ENCODE measurements at places on chromosomes 12 and 14.

DNA sequence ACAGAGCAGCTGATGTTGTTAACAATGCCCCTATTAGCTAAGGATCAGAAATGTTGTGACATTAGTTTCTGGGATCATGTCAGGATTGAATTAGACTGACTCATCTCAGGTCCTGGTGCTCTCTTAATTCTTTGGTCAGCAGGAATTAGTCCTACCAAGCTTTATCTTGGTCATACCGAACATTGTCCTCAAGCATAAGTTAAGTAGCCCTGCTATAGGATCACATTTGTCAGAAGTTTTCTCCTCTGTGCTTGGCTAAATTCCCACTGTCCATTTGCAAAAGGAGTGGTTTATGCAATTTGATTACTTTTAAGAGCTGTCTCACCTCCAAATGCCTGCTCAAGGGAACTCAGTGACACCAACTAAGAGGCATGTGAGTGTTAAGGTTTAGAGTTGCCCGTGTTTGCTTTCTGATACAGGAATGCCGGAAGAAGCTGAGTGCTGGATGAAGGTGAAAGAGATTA lies 48.4 kb upstream of the IFNG-AS1 start:
- no peak for DNase-seq

GRCh38 chr12:40793471-40793870 lies 101.2 kb downstream of the CNTN1 start:
- no peak for DNase-seq

DNA sequence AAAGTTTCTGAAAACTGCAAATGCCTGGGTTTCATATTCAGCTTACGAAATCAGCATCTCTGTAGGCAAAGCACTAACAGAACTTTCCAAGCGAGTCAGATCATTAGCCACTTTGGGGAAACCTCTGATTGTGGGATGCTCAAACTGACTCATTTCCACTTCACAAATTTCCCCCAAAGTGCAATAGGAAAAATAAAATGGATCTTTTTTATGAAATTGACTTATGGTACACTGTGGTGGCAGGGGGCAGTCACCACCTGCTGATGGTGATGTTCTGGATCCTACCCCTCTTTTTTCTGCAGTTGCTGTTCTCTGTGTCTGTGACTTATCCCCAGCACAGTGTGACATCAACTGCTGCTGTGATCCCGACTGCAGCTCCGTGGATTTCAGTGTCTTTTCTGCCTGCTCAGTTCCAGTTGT lies 5.6 kb downstream of the TCTN1 start:
- DNase-seq, result no peak

DNA sequence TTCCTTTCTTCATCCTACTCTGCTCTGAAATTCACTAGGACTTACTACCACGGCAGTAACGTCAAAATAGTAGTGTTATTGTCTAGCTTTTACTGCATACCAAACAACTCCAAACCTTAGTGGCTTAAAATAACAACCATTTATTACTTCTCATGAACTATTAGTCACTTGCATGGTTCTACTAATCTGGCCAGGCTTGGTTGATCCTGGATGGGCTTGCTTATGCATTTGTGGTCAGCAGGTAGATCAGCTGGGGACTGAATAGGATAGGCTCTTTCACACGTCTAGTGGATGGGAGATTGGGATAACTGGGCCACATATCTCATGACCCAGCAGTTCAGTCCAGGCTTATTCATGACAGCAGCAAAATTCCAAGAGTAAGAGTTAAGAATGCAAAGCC lies 9.4 kb upstream of the SLC35F4 start:
- no peak for DNase-seq

DNA sequence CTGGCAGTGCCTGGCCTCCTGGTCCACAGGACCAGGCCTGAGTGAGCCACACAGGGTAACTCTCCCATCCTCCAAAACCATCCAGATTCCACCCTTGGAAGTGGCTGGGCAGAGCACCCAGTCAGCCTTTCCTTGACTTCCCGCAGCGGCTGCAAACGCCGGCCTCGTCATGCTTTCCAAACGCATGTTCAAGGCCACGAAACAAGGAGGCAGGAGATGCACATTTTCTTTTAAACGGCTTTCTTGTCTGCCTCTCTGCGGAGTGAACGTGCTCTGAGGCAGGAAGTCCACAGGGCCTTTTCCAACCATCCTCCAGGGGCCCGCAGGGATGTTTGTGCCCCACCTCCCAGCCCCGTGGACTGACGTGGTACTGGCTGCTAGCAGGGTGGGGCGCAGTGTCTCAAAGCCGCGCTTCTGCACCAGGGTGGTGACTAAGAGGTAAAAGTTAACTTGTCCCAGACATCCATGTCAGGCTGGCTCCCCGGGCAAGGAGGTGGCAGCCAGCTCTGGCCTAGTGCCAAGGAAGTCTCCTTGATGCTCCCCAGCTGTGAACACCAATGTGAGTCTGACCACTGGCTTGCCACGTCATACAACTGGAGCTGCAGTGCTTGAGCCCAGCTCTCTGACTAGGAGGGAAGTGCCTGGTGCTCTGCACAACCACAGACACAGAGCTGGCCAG lies 45.0 kb downstream of the KCNA5 start:
- DNase-seq, result no peak

DNA sequence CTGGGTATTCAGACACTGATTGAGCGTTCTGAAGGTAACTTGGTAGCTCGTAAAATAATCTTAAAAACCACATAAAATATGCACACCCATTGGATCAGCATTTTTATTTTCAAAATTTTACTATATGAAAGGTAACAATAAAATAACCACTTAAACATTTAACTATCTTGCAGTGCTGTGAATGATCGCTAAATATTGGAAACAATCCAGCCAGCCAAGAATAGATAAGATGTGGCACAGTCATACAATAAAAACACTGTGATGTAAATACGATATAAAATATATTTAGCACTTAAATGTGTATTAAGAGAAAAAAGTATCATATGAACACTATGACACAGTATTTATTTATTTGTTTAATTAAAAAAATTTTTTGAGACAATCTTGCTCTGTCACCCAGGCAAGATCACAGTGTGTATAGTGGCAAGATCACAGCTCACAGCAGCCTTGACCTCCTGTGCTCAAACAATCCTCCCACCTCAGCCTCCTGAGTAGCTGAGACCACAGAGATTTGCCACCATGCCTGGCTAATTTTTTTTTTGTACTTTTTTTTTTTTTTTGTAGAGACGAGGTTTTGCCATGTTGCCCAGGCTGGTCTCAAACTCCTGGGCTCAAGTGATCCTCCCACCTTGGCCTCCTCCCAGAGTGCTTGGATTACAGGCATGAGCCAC lies 39.4 kb downstream of the SDR9C7 start:
- no peak for DNase-seq

DNA sequence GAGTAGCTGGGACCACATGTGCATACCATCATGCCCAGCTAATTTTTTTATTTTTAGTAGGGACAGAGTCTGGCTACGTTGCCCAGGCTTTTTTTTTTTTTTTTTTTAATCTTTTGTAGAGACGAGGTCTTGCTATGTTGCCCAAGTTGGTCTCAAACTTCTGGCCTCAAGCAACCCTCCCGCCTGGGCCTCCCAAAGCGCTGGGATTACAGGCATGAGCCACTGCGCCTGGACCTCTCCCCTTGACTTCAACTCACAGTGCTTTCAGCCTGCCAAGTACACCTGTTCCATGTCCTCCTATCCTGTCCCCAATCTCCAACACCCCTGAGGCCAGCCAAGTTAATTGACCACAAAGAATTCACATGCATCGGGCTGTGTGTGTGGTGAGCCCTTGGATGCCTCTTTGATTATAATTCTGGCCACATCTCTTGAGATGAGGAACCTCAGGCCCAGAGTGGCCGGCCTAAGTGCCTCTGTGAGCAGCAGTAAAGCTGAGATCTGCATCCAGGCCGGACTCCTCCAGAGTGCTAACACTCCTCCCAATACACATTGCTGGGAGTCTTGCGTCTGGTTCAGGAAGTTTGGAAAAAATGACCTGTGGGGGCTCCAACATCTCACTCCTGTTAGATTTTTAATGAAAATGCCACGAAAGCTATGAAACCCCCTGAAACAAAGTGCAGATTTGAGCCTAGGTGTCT lies 6.8 kb downstream of the RAB35 start:
- DNase-seq, result no peak

DNA sequence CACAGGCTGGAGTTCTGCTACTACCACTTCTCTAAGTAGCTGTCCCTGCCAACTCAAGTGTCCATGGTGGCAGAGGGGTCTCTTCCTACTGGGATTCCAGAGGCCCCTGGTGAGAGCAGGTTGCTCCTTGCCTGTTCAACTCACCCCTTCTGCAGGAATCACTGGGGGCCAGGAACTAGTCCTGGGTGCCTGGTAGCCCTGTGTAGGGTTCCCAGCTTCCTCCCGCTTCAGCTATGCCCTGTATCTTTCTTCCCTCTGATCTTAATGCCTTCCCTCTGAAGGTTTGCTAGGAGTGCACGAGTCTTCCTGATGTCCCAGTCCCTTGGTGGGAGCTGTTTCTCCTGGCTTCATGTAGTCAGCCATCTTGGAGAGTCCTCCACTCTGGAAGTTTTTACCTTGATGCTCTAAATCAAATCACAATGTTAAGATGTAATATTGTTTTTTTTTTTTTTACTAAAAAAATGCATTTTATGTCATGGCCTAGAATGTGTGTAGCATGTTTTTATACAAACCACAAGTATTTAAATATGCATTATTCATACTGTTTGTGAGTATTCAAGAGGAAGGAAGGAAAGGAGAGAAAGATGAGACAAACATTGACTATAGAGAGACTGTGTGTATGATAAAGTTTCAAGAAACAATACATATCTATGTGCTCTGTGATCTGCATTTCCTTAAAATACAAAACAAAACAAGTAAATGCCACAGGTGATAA lies 54.7 kb downstream of the FRS2 start:
- DNase-seq, result no peak

- DNase-seq, result no peak
These were observed 830 bp downstream of the PPP4R3A start for GRCh38 chr14:91509083-91509877.

DNA sequence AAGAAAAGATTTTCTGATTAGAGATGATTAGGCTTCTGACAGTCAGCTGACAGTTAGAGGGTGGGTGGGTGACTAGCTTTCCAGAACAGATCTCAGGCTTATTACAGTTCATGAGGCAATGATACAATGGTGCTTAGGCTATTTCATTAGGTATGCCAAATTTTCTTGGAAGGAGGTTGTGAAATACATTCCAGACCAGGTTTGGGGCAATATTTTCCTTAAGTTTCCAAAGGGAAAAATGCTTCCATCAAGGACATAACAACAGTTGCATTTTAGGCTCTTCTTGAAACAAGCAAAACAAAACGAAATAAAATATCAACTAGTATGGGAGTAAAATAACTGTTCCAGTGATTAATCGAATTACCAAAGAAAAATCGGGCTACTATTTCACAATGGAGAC lies 59.3 kb upstream of the CNTN1 start:
- no peak for DNase-seq

- no peak for DNase-seq
These were observed 157.1 kb upstream of the NEDD1 start for GRCh38 chr12:96749999-96750398.

DNA sequence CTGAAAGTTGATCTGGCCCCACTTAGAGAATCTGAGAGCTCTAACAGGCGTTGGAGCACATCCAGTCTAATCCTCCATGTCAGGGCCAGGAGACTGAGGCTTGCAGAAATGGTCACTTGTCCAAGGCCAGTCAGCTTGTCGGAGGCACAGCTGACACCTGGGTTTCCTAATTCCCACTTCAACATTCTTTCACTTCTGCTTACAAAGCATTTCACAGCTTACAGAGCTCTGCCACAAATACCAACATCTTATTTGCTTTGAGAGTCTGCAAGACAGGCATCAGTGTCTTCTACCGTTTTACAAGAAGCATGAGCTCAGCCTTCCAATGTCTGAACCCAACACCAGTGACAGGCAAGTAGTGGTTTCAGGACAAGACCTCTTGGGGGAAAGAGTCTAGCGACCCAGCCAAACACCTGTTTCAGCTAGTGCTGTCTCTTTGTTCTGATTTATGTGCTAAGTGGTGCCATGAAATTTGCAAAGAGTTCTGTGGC lies 31.8 kb downstream of the ISCA2 start:
- no peak for DNase-seq

DNA sequence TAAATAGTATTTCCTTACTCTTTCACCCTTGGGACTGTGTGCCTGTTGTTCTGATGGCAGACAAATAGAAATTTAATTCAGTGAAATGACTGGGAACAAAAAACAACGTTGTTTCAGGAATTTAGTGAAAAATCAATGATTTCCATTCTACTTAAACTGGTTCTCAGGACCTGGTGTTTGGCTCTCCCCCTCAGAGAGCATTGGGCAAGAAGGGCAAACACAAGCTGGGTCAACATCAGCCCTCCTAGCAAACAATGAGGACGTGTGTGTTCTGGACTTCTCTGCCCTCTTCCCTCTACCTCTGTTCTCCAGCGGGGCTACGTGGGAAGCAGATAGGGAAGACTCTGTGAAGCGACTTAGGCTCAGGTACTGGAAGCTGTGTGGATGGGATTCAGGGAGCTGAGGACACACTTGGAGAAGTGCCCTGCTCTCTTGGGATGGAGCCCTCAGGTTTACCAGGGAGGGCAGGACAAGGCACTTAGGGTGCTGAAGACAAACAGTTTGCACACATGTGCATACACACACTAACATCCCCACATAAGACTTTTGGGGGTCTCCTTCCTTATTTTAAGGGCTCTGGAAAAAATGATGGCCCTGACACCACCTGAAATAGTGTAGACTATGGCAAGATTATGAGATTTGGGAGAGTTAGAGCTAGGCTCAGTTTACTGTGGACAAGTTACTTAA lies 7.6 kb upstream of the SERPINA1 start:
- DNase-seq, result no peak

GRCh38 chr12:65868878-65869277 lies 44.6 kb downstream of the HMGA2 start:
- DNase-seq, result no peak

- DNase-seq, result no peak
These were observed 24.6 kb downstream of the ZFP36L1 start for GRCh38 chr14:68768316-68768715.

DNA sequence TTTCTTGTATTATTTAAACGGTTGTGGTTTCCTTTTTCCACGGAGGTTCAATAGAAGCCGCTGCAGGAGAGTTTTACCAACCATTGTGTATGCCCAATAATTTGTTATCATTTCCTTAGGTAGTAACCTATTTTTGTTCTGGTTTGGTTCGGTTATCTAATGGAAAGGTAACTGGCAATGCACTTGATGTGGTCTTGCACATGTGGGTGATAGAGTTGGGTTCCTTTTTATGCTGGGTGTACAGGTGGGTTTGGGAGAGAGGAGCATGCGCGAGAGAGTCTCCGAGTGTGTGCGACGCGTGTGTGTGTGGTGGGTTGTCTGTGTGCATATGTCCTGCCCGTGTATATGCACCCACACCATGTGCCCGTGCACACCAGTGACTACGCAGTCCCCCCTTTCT lies 102.7 kb upstream of the FKBP4 start:
- DNase-seq, result no peak

DNA sequence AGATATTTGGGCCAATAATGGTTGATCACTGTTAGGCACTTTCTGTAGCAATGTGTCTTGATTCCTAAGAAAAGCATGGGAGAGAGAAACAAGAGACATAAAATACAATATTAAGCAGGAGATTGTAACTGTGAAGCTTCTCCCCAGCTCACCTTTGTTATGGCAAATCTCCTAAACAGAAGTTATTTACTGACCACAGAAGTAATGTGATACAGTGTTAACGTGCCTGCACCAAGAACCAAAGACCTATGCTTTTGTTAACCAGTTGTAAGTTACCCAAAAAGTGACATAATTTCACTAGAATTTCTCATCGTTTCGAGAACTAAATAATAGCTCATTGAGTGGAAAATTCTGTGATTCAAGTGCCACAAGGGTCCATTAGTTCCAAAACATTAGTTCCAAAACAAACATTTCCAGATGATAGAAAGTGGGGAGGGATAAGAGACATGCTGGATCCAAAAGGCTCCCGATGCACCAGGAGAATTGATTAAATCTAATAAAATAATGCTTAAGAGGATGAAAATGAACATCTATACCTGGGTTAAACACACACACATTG lies 14.3 kb downstream of the RERG start:
- DNase-seq, result no peak
